ENCODE measurements at places on chromosomes 4 and X. TPM values are rescaled to one million over a fixed set of nuclear protein-coding genes. Genes with fewer than 3 reads are reported as not detected.

- DNase-seq, result no peak
Observed at GRCh38 chr4:5374994-5375393, 323.7 kb downstream of the STK32B start.

DNA sequence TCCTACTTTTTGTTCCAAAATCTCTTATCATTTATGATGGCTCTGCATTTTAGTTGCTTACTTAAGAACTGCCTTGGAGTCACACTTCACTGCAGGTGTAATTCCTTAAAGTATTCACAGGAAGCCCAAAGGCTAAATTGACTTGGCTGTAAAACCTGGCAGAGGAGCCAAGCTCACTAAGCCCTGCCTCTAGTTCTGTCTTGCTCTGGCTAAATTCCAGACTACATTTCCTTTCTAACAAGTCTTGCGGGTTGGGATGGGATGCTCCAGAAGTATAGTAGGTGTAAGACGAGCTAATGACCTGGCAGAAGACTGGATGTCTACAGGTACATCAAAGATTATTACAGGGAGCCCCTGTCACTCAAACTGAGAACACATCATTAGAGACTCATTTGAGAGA, 924.0 kb upstream of the INTU start:
- no peak for DNase-seq

DNA sequence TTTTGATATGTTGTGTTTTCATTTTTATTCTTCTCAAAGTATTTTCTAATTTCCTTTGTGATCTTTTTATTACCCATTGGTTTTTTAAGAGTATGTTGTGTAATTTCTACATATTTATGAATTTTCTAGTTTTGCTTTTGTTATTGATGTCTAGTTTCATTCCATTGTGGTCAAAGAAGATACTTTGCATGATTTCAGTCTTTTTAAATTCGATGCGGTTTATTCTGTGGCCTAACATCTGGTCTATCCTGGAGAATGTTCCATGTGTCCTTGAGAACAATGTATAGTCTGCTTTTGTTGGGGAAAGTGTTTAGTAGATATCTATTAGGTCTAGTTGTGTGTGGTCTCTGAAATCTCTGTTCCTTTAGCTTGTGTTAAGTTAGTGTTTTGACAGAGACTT, 46.2 kb downstream of the PPEF1 start:
- DNase-seq, result no peak

DNA sequence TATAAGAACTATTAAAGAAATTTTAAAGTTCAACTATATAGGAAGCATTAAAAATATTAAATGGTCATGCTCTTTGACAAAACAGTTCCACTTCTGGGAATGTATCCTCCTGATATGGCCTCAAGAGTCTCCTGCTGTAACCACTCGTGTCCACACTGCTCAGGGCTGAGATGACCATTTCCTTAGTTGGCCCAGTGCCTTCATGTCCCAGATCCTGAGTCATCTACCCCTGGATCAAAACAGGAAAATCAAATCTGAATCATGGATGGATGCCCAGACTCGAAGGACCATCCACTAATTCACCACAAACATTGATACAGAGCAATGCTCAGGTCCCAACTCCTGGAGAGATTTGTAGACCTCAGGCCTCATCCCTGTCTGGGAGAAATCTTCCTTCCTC, 44.7 kb downstream of the GPRASP3 start:
- DNase-seq, result no peak

DNA sequence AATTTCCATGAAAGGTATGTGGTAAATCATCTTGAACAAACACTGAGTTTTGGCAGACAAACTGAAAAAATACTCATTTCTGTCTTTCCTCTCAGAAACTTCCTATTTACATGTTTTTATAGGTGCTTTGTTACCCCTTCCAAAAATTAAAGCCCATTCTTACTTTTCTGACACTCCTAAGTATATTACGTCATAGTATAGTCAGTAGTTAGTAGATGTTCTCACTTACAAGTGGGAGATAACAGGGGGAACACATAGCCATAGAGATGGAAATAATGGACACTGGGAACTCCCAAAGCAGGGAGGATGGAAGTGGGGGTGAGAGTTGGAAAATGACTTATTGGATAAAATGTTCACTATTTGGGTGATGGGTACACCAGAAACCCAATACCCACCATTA, 28.8 kb downstream of the TXK start:
- no peak for DNase-seq

DNA sequence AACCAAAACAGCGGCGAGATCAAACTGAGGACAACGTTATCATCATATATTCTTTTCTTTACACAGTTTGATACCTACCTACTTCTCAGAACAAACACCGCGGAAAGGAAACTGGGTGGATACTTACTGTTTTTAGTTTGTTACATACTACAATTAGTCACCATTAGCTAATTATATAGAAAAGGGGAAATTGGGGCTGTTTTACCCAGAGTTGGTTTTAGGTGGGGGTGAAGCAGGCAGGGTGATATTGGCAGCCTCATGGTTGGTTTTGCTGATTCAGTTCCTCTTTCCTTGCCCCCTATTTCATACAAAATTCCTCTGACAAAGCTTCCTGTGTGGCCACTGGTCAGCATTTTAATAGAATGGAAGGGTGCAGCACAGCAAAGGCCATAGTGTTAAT, 77.8 kb downstream of the SORBS2 start:
- no peak for DNase-seq

DNA sequence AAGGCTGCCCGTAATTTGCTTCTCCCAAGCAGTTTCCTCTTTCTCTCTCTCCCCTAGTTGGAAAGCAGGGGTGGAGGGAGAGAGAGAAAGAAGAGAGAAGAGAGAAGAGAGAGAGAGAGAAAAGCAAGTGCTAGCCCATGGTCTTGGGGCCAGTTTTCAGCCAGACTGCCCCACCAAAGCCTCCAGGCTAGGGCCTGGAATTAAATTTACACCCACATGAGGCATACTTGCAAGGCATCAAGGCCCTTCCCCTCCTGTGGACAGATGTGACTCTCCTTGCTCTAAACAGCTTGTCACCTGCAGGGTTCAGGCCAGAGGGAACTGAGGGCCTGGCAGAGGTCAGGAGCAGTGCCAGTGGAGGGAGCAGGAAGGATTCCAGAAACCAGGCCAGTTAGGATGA, 1.7 kb upstream of the CXCR3 start:
- DNase-seq, result no peak

DNA sequence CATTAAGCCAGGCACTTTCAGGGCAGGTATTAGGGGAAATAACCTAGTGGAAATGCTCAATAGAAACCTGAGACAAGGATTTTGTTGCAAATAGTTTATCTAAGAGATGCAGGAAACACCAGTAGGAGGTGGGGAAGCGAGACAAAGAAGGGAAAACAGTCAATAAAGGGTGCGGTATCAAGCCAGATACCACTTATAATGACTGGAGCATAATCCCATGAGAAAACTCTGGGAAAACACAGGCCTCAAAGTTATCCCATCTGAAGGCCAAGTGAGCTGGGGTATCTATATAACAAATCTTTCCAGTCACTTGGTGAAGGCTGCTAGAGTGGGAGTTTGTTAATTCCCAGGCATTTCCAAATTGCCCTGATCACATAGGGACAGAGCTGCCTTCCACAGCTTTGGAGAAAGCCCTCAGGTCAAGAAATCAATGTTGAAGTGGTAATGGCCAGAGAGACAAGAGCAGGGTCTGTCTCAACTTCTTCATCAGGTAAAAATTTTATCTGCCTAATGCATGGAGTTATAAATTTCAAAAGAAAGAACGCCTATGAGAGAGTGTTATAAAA, 9.8 kb upstream of the HMGB2 start:
- no peak for DNase-seq

GRCh38 chr4:47510506-47511143, 25.6 kb downstream of the ATP10D start:
- DNase-seq, result no peak

GRCh38 chr4:25874655-25875054, 11.9 kb upstream of the SEL1L3 start:
- DNase-seq, result no peak

DNA sequence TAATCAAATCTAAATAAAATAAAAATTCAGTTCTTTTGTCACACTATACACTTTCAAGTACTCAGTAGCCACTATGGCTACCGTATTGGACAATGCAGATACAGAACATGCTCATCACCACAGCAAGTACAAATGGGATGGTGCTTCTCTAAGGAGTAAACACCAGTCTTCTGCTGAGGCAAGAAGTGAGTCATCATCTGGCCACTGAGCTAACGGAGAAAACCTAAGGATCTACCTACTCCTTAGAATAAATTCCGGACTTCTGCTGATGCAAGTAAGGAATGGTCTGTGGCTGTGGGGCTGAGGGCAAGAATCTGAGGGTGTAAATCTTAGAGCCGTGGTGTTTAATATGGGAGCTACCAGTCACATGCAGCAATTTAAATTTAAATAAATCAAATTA, 11.3 kb upstream of the RBMXL3 start:
- no peak for DNase-seq

DNA sequence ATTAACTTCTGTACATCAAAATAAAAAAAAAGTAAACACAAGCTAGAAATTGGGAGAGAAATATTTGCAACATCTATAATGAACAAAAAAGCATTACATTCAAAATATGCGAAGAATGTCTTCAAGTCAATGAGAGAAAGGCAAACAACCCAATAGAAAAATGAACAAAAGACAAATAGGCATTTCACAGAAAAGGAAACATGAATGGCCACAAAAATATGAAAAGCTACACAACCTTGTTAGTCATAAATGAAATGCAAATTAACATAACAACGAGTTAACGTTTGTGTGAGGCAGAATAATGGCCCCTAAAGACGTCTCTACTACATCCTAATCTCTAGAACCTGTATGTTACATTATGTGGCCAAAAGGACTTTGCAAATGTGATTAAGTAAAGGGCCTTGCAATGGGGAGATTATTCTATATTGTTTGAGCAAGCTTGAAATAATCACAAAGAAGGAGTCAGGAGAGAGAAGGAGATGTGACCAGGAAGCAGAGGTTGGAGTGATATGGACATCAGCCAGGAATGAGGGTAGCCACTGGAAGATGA, 86.8 kb downstream of the WDFY3 start:
- DNase-seq, result peak; percentile 64

GRCh38 chr4:165403048-165403447, 24.2 kb downstream of the CPE start:
- DNase-seq, result no peak

GRCh38 chr4:153061971-153062370, 125.8 kb downstream of the FHDC1 start:
- no peak for DNase-seq

DNA sequence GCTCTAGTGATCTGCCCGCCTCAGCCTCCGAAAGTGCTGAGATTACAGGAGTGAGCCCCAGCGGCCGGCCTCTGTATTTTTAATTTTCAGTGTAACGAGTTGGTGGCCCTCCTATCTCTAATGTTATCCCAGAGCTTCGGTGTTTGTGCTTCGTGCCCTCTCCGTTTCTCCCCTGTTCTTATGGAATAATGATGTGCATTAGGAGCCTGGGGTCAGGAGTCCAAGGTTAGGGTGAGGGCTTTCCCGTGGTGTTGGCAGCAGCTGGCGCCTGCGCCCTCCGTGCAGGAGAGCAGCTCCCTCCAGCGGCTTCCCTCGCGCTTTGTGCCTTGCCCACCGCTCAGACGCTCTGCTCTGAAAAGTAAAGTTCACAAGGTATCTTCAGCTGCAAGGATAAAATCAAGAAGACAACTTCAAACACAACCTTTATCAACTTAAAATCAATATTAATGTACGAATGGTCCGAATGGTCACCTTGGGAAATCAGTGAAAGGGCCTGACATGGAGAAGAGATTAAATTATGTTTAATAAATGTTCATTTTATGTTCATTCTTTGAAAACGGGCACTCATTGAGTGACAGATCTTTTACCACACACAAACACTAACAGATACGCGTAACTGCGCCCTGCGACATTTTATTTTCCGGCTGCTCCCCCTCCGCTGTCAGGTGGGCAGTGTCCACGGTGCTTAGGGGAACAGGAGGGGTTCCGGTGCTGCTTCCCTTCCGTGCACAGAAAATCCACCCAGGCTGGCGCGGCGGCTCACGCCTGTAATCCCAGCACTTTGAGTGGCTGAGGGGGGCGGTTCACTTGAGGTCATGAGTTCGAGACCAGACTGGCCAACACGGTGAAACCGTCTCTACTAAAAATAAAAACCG, 62.4 kb downstream of the TRAPPC11 start:
- DNase-seq, result no peak

DNA sequence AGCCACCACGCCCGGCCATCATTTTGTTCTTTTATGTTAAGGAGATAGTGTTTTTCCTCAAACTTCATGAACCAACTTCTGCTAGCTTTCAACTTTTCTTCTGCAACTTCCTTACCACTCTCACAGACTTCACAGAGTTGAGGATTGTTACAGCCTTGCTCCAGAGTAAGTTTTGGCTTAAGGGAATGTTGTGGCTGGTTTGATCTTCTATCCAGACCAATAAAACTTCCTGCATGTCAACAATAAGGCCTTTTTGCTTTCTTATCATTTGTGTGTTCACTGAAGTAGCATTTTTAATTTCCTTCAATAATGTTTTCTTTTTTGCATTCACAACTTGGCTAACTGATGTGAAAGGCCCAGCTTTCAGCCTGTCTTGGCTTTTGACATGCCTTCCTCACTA, 12.7 kb upstream of the TET2 start:
- no peak for DNase-seq

MAGEE2 gene
- not detected for total RNA-seq

ENOX2 gene
- 7.5 TPM for total RNA-seq

IL13RA1 gene
- total RNA-seq, result 52.3 TPM

TNIP3 gene
- total RNA-seq, result 0.47 TPM

SPANXC gene
- total RNA-seq, result 4.4 TPM

GAGE12E gene
- not detected for total RNA-seq

NSD2 gene
- 39.0 TPM for total RNA-seq

PPARGC1A gene
- total RNA-seq, result 0.18 TPM
